Stomach (tissue), 19 donors: ENCODE measurements at places on chromosomes 2 and 18.
A peak's percentile ranks its signal among the peaks of the same experiment; 100 is the strongest.

- no peaks in the 10 kb centered on the region for H3K27me3 ChIP-seq
- peak; percentile 58 for DNase-seq
- H3K4me1 ChIP-seq: peaks cover 72% of the 10 kb centered on the region
- H3K27ac ChIP-seq: no peak overlapping the region
- no peak overlapping the region for H3K4me3 ChIP-seq
These were observed 48.2 kb downstream of the AGAP1 start for GRCh38 chr2:235541838-235542549.

- H3K36me3 ChIP-seq: no peaks in the 10 kb centered on the region
- no peaks in the 10 kb centered on the region for H3K27me3 ChIP-seq
- peak; percentile 96 for DNase-seq
- H3K4me3 ChIP-seq: peak within 1 kb of the TSS; percentile 77
- peak within 1 kb of the TSS; percentile 89 for H3K27ac ChIP-seq
These were observed at the start of gene POLR1B for GRCh38 chr2:112542123-112542983. TSS of gene POLR1B (plus strand) at chr2:112542465. CDS start at chr2:112542495, 30 bp downstream.

DNA sequence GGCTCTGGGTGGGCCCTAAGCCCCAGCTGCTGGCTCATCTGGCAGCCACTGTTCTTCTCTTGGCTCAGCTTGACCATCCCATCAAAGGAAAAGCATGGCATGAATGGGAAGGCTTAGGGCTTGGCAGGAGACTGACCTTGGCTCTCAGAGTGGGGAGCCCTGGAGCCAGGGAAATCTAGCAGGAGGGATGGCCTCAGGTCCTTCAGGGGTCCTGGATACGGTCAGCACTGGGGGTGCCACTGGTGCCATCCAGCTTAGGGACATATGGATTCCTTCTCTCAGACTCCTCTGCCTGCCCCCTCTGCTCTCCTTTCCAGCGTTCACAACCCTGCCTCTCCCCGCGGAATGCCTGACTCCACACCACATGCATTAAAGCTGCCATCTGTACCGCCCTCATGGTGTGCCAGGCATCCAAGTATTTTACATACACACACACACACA is 165.5 kb upstream of the HAAO start:
- H3K27ac ChIP-seq: no peak overlapping the region
- H3K4me3 ChIP-seq: no peak overlapping the region
- H3K4me1 ChIP-seq: peaks cover 25% of the 10 kb centered on the region

- H3K4me3 ChIP-seq: no peak overlapping the region
- H3K27me3 ChIP-seq: no peaks in the 10 kb centered on the region
- no peaks in the 10 kb centered on the region for H3K4me1 ChIP-seq
- H3K36me3 ChIP-seq: no peaks in the 10 kb centered on the region
- H3K27ac ChIP-seq: no peak overlapping the region
- no peak for DNase-seq
These were observed 15.6 kb downstream of the ARL4C start for GRCh38 chr2:234481301-234481700.

GRCh38 chr18:79884963-79885728 is 66.3 kb downstream of the SLC66A2 start:
- no peaks in the 10 kb centered on the region for H3K36me3 ChIP-seq
- H3K4me3 ChIP-seq: no peak overlapping the region
- no peaks in the 10 kb centered on the region for H3K4me1 ChIP-seq

- H3K27ac ChIP-seq: no peak overlapping the region
- no peaks in the 10 kb centered on the region for H3K36me3 ChIP-seq
- no peaks in the 10 kb centered on the region for H3K27me3 ChIP-seq
These were observed 69.3 kb downstream of the KCNE4 start for GRCh38 chr2:223121283-223121682.
